ENCODE measurements at places on chromosomes 4 and X.

DNA sequence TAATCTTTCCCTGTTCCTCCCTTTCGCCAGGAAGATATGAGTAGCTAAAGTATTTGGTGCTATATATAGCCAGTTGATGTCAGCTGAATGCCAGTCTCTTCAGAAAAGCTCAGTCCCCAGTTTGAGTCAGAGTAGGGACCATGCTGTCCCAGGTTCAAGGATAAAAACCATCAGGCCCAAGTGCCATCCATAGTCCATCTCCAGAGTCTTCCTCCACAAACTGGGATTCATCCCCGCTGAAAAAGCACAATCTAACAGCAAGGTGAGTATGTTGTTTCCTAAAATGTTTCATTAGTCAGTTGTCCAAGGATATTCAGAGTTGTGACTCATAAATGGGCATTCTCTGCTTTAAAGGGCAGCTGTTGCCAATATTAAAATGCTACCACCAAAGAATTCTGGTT is at the start of gene MYOZ2:
Gene MYOZ2 (plus strand): TSS at position 112 of the 401 bp plus-strand sequence. CDS start 694 bp downstream, outside the sequence.
- DNase-seq: no peak

DNA sequence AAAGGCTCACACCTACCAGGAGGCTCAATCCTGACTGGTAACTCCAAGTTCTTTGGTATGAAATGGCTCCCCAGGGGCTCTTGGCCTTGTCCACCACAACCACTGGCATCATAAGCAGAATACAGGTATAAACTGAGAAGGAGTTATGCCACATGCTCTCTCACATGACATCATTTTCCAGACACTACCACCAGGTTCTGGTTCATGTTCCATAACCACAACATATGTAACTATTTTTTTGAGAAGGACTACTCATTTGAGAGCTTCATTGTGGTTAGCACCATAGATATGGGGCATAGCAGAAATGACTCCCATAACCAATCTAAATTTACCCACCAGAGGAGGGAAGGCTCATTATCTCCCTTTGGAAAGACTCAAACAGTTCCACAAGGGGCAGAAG is 19.6 kb downstream of the PRDM5 start:
- no peak for DNase-seq

DNA sequence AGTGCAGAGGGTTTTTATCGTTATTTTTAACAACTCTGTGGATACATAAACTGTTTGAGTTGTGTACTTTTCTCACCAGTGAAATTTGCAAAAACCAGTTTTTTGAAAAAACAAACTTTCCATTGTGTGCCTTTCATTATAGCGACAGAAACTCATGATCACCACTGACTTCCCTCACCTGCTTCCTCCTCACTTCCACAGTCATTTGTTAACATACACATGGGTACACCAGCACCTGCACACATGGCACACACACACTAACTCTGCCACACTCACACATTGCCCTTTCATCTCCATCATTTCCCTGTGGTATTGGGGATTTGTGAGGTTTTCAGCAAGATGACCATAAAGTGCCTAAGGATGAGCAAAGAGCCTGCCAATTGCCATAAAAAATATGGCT is 20.6 kb downstream of the CLDN22 start:
- no peak for DNase-seq

- DNase-seq: no peak
Observed at GRCh38 chr4:25908491-25908901, 5.5 kb upstream of the SMIM20 start.

GRCh38 chr4:142264961-142265360 is 581.1 kb downstream of the INPP4B start:
- no peak for DNase-seq

DNA sequence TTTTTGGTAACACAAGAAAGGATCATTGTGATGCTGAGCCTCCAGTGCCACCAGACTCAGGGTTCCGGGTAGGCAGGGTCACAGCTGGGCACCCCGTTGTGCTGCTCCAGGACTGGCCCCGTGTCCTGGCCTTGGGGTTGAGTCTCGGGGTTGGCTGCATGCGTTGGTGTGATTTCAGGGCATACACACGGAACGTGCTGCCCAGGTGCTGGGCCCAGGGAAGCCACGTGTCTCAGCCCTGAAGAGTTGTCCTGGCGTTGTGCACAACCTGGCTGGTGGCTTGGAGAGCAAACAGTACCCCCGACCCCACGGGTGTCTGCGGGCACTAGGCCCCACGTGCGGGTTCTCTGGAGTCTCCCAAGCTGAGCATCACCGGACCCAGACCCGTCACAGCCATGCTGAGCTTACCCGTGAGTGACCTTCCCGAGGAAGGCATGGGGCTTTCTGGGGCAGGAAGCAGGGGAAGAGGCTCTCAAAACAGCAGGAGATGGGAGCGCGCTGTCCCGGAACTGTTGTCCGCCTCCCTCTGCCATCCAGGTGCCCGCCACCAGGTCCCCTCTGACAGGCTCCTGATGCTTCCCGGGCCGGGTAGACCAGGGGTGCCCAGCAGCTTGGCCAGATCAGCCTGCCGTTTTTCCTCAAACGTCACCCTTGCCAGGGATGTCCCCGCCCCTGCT is 66.1 kb upstream of the ENPP6 start:
- no peak for DNase-seq

DNA sequence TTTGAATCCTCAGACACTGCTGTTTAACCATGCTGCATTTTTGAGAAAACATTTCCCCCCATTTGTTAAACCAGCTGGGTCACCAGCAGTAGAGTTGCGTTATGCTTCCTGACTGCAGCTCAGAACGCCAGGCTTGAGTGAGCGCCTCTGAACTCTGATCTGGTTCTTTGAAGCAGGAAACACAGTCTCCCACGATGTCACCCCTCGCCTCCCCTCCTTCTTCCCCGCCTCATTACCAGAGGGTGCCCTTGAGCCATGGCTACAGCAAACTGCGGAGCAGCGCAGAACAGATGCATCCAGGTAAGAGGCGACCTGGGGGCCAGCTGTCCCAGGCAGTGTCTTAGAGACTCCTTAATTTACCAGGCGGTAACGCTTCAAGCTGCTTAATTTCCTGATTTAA is 78.4 kb downstream of the REPS2 start:
- DNase-seq: no peak

All from CD4-positive, alpha-beta T cell (primary cell).